ENCODE measurements at places on chromosomes 2 and 18. TPM values are rescaled to one million over a fixed set of nuclear protein-coding genes. Genes with fewer than 3 reads are reported as not detected.

Gene NEU4
- not detected for total RNA-seq

Gene SLC66A2
- total RNA-seq = 19.6 TPM

Gene LDLRAD4
- total RNA-seq = 0.24 TPM

Gene RNU2-63P
- not detected for total RNA-seq

Gene ABCG8
- total RNA-seq = not detected

Gene SLC4A5
- total RNA-seq = 0.10 TPM

Gene CPS1
- 49.3 TPM for total RNA-seq

Gene KCNK3
- total RNA-seq = 2.3 TPM

Gene CGREF1
- total RNA-seq = 5.2 TPM

Gene SOWAHC
- total RNA-seq = 7.2 TPM

Gene CCDC68
- 0.29 TPM for total RNA-seq

Gene CLEC4F
- total RNA-seq = not detected

Gene WDR33
- total RNA-seq = 27.6 TPM

Measured in RPMI7951 (cell line).